ENCODE measurements at places on chromosomes 12 and 14.

DNA sequence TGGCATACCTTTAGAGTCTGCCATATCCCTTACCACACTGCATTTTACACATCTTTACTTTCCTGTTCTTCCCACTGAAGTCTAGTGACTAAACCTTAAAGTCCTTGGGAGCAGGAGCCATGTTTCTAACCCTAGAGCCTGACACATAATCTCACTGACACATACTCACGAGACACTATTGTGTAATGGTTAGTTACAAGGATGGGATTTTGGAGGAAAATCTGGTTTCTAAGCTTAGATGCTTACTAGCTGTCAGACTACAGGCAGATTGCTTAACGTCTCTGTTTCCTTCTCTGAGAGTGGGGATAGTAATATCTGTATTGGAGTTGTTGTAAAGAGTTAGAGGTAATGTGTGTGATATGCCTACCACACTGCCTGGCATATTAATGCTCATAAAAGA, 6.2 kb upstream of the DYRK4 start:
- DNase-seq: no peak

GRCh38 chr14:97164021-97164420, 366.8 kb downstream of the VRK1 start:
- no peak for DNase-seq

GRCh38 chr12:23140710-23141109, 515.7 kb downstream of the ETNK1 start:
- no peak for DNase-seq

- no peak for DNase-seq
These were observed 76.8 kb downstream of the LIN7A start for GRCh38 chr12:80860928-80861327.

- no peak for DNase-seq
These were observed 20.9 kb downstream of the PLEKHA5 start for GRCh38 chr12:19150273-19150900.

- no peak for DNase-seq
These were observed 79.7 kb downstream of the SPTB start for GRCh38 chr14:64800000-64800399.

DNA sequence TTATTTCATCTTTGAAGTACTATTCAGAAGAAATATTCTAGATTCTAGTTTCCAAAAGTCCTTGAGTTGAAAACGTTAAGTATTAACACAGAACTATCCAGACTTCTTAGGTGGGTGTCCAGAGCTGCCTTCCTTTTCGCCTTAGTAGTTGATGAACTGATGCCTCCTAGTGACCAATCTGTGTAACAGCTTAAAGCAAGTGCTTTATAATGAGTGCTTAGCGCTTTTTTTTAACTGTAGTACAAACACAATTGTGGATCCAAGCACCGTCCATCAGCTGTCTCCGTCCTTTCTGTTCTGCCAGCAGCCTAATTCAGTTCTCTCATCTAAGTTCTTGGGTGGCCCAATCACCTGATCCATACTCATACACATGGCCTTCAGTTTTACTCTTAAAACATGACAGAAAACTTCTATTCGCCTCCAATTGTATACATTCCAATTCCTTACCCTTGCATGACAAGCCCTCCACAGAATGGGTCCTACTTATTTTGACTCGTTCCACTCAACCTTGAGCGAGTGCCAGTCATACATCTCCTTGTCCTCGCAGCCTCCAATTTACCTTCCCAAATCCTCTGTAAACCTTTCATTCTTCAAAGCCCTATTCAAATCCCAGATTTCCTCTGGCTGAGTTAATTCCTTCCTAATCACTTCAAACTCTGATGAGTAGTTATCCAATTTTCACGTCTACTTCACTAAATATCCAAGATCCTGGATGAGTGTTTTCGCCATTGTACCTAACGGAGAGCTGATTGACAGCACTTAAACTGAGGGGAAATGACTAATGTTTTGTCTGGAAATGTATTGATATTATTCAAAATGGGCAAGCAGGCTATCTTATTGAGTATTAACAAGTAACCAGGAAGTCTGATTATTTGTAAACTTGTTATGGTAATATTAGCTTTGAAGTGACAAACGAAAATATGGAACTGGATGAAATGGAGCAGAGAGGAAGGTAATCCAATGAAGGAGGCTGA, 5.8 kb upstream of the PHLDA1 start:
- DNase-seq: peak; percentile 51

GRCh38 chr14:77301103-77301502, 19.6 kb downstream of the POMT2 start:
- no peak for DNase-seq

DNA sequence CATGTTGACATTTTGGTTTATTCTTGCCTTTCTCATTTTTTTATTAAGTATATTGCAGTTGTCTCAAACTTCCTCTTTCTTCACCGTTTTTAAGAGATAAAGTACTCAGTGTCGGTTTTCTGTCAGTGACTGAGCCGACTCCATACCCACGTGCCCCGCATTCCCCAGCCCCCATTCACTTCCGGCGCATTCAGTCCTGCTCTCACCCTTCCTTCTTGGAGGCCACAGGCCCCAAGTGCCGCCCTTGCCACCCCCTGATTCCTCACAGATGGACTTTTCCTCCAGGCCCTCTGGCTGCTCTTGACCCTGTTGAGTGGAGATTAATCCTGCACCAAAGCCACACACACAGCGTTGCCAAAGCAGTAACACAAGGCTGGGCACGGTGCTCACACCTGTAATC, 19.1 kb upstream of the DNAH10 start:
- no peak for DNase-seq

GRCh38 chr12:124559182-124560017, 8.0 kb downstream of the NCOR2 start:
- DNase-seq: no peak

DNA sequence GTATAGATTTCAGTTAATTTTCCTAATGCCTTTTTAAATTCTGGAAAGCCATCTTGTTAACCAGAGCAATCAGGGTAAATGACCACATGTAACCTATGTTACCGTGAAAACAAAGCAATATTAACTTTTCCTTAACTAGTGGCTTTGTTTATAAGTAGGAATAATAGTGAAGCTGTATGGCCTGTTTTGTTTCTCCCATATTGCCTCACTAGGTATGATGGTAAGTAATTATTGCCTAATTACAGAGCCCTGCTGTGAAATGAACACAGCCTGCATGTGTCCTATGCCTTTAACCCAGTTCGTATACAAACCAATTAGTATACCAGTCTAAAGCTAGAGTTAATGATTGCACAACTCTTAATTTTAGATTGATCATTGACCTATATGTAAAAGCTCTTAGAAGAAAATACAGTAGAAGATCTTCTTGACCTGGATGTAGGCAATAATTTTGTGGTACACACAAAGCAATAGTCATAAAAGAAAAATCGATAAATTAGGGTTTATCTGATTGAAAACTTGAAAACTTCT, 249.9 kb downstream of the CCDC91 start:
- no peak for DNase-seq

GRCh38 chr12:67790660-67791059, 142.1 kb downstream of the DYRK2 start:
- DNase-seq: no peak

- DNase-seq: no peak
These were observed 1.4 kb downstream of the ZFYVE1 start for GRCh38 chr14:73025544-73025943.

GRCh38 chr12:21483531-21483930, 17.9 kb downstream of the RECQL start:
- no peak for DNase-seq

All from AG04449 (cell line).